ENCODE measurements at places on chromosomes 7 and 10.

GRCh38 chr7:98875501-98875900 is 2.8 kb upstream of the TRRAP start:
- DNase-seq: no peak

DNA sequence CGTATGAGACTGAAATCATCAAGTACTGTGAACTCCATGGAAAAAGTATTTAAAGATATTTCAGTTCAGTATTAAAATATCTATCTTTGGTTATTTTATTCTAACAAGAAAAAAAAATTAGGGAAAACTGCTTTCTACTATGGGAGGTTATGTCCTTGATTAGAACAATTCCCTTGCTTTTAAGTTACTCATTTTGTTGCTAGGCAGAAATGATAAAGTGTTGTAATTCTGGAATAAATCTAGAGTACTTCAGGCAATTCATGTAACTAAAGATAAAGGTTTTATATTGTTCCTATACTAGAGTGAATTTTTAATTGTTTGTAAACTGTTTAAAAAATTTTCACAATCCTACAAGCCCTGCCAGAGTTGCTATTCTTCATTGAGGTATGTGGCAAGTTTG is 92.0 kb downstream of the BBS9 start:
- DNase-seq: no peak

- no peak for DNase-seq
These were observed 18.6 kb downstream of the NSMCE4A start for GRCh38 chr10:121956111-121957061.

DNA sequence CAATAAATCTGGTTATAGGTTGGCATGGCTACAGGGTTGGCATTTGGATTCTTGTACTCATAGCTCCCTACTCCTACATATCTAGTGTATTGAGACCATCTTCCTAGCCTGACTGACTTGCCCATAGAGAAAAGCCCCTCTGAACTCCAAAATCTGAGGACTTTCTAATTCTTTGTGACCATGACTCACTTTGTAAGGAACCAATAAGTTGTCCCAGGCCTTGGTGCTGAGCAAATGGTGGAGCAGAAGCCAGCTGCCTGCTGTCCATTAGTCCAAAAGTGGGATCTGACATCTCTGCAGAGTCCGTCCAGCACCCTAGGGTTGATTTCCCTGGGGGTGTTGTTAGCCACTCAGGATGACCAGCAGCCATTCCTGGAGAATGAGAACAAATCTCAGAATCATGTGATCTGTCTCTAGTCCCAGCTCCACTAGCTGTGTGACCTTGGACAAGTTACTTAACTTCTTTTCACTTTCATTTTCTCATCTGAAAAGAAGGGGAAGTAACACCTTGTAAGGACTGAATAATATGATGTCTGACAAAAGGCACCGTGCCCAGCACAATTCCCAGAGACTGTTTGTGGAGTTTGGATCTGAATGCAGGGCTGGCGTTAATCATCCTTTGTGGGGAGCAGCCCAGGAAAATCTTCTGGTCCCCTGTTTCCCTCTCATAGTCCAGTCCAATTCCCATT is 44.1 kb downstream of the MTURN start:
- DNase-seq: no peak

DNA sequence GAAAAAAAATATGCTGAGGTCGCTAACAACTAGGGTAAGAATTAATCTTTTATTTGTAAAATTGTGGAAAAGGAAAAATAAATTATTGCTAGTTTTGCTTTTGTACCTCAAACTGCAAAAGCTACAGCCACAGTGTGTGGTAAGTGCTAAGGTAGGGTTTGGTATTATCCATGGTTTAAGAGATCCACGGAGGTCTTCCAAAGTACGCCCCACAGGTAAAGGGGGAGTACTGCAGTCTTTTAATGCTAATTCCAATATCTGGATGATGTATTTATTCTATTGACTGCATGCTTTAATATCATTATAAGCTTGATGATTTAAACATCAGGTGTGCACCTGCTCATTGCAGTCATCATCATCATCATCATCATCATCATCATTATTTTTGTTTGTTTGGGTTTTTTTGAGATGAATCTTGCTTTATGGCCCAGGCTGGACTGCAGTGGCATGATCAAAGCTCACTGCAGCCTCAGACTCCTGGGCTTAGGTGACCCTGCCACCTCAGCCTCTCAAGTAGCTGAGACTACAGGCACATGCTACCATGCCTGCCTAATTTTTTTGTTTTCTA is 38.4 kb upstream of the BMS1 start:
- DNase-seq: no peak

DNA sequence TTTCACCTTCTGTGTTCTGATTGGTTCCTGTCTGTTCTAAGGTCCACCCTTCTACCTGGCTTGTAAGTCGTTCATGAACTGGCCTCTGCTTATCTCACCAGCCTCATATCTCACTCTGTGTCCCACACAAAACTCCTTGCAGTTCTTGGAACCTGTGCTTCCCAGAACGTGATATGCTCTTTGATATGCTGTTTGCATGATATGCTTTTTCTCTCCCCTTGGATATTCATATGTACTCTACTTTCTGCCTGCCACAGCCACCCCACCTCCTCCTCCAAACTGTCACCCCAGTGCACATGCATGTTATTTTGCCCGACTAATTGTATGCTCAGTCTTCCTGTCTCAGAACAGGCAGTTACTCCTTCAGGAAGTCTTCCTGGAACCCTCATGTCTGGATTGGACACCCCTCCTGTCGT is 1.9 kb upstream of the ITPRIP start:
- no peak for DNase-seq

- no peak for DNase-seq
These were observed 136.0 kb downstream of the CUL2 start for GRCh38 chr10:34954142-34954541.

DNA sequence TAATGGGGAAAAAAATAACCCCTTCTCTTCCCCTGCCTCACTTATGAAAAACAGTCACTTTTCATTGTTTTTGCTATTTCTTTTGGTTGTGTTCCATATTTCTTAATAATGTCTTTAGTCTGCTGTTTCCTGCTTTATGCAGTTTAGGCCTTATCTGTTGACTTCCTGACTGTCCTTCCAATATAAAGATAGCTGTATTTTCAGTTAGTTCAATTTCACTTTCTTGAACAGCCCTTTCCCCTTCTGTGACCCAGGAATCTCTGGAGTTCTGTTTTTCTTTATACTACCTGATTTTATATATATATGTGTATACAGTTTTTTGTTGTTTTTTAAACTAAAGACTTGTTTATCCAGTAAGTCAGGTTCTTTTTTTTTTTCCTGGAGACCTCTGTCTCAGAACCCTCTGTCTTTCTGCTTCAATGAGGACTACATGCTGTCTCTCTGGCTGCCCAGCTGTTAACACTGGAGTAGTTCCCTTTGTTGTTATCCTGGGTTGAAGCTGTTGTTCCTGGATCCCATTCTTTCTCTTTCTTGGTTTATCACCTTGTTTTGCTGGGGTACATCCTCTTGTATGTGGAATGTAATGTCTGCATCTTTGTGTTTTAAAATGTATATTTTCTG is 87.2 kb downstream of the GSDME start:
- no peak for DNase-seq

- no peak for DNase-seq
These were observed 65.3 kb downstream of the TET1 start for GRCh38 chr10:68625316-68625921.

All from fibroblast of skin of scalp (primary cell).